ENCODE measurements at places on chromosomes 4 and X. TPM values are rescaled to one million over a fixed set of nuclear protein-coding genes. Genes with fewer than 3 reads are reported as not detected.
A peak's percentile ranks its signal among the peaks of the same experiment; 100 is the strongest.

DNA sequence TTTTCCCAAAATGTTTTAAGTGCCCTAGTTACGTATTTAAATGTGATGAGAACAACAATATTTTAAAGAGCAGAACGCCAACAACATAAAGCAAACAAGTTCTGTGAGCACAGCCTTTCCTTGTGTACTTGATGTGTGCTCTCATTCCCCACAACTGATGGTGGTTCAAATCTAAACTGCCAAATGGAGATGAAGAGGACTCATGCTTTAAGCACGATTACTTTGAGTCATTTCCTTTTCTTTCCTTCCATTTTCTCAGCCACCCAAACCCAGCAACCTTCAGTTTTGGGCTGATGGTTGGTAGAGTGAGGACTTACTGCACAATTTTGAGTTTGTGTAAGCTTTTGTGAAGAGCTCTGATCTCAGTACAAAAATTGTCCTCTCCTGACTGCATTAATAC, 1.7 kb downstream of the NSD2 start:
- ATAC-seq = peak; percentile 60
- peak overlapping the region; percentile 95 for H3K4me3 ChIP-seq
- H3K4me1 ChIP-seq = peaks cover 31% of the 10 kb centered on the region
- H3K27me3 ChIP-seq = no peaks in the 10 kb centered on the region
- peaks cover 20% of the 10 kb centered on the region for H3K36me3 ChIP-seq

DNA sequence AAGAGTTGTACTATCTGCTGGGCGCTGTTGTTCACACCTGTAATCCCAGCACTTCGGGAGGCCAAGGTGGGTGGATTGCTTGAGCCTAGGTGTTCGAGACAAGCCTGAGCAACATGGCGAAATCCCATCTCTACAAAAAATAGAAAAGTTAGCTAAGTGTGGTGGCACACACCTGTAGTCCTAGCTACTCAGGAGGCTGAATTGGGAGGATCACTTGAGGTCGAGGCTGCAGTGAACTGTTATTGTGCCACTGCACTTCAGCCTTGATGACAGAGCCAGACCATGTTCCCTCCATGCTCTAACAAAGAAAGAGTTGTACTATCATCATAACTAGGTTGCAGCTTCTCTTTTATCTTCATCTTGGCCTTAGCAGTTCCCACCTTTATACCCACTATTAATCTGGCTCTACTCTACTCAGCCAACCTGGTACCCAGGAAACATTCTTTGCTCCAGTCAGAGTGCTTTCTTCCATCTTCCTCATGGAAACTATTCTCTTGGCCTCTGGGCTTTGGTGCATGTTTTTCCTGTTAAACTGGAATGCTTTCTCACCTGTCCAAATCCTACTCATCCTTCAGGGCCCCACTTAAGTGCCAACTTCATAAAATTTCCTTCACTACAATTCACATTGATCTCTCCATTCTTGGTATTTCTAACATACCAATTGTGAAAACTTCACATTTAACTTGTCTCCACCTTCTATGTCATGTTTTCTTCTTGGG, 18.2 kb downstream of the FABP2 start:
- no peak overlapping the region for H3K27ac ChIP-seq
- no peak for ATAC-seq
- peaks cover 20% of the 10 kb centered on the region for H3K36me3 ChIP-seq
- no peak overlapping the region for H3K4me3 ChIP-seq
- H3K4me1 ChIP-seq = peaks cover 5% of the 10 kb centered on the region

DNA sequence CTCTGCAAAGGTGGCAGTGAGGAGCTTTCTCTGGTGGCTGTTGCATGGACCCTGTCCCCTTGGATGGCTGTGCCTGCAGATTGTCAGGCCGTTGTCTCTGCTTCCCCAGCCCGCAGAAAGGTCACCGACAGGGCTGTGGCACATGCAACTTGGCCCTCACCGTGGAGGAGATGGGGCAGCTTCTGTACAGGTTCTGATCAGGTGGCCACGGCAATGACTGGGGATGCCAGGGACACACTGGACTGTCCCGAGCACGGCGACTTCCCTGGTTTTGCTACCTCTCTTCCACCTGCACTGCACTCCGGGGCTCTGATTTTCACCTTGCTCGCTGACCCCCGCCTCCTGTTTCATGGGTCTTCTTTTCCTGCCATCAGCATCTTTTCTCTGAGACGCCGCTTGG, 43.5 kb downstream of the DCTD start:
- no peak for ATAC-seq
- no peak overlapping the region for H3K4me3 ChIP-seq
- H3K4me1 ChIP-seq = no peaks in the 10 kb centered on the region
- H3K27me3 ChIP-seq = no peaks in the 10 kb centered on the region

The GABRA4 gene
- not detected for total RNA-seq

The TEX13B gene
- total RNA-seq = not detected

The TEX28 gene
- total RNA-seq = not detected

DNA sequence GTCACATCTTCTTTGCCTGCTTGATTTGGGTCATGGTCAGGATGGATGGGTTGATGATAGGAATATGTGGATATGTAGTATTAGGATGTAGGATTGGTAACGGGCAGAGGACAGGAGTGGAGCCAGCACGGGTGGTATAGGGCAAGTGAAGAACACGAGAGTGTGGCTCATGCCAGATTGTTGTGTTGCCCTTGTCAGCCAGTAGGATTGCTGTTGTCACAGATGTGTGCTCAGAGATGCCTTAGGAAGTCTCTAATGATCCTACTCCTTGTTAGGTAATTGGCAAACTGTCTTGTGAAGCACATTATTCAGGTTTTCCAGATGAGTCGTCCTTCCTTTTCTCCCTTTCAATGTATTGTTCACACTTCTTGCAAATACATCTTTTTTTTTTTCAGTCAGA, 5.5 kb downstream of the ATP10D start:
- H3K36me3 ChIP-seq = no peaks in the 10 kb centered on the region
- peaks cover under 1% of the 10 kb centered on the region for H3K4me1 ChIP-seq
- ATAC-seq = peak; percentile 85
- H3K27ac ChIP-seq = no peak overlapping the region
- H3K4me3 ChIP-seq = no peak overlapping the region

The PAGE2 gene
- not detected for total RNA-seq
